Fibroblast of skin of right biceps (primary cell): ENCODE measurements at places on chromosomes 2 and 18.

DNA sequence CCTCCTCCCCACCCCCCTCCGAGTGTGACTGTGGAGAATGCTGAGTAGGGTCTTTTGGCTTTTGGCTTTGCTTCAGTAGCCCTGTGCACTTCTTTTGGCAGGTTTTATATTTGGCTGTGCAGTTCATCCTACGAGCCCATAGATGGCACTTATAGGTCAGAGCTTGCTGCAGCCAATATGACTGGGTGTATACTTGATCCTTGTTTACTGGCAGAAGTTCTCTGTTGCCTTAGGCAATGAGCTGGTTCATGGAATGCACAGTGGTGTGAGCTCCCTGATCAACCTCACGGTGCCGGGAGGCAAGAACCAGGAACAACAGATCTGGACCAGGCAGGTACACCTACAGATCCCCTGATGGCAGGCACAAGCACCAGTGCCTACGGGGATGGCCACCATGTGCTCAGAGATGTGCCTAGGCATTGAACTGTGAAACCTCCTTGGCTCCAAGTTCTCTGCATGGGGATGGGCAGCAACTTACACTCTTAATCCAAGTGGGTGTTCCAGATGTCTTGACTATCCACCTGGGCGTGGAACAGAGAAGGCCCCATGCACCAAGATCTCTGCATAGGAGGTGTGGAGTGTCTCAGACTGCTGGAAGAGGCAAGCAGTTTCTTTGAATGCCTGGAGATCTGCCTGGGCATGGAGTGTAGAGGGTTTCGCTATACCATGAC, 190.4 kb downstream of the KIAA1328 start:
- DNase-seq: peak; percentile 2

DNA sequence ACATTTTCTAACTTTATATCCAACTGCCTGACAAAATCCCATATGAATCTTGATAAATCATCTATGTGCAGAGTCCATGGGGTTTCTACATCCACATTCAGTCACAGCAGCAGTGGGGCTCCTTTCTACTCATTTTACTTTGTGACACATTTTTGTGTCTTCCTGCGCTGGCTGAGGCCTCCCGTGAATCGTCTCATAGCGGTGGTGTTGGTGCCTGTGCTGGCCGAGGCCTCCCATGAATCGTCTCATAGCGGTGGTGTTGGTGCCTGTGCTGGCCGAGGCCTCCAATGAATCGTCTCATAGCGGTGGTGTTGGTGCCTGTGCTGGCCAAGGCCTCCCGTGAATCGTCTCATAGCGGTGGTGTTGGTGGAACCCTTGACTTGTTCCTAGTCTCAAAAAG, 17.0 kb downstream of the SNED1 start:
- no peak for DNase-seq

- no peak for DNase-seq
Observed at GRCh38 chr2:237617587-237617982, 9.8 kb upstream of the LRRFIP1 start.

DNA sequence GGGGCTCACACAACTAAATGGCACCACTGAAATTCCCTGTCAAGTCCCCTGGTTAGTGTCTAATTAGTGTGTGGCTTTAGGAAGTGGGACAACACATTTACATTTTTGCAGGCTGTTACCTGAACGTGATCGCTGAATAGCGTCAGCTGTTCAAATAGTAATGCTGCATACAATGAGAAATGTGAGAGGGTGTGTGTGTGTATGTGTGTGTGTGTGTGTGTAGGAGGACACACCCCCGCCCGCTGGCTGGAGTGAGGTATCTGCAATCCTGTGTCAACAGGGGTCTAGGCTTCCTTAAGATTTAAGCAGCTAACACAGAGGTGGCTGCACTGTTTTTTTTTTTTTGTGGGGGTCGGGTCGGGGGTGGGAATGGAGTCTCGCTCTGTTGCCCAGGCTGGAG, 4.8 kb upstream of the LYPD6B start:
- no peak for DNase-seq

DNA sequence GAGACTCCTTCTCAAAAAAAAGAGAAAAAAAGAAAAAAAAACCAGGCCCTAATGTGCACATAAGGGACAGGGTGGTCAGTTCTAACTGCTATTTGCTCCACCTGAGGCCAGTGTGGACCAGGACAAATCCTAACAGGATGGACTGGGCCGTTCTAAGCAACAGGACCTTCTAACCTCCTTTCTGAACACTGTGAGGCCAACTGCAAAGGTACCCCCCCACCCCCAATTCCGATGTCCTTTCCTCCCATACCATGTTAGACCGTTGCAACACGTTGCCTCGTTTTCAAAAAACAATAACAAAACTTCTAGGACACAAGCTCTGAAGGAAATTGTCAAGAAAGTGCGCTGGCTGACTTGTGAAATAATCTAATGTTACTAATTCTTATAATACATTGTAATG, 1.2 kb downstream of the THAP4 start:
- DNase-seq: no peak

- DNase-seq: no peak
Observed at GRCh38 chr2:227759411-227760118, 13.9 kb downstream of the SCYGR8 start.

DNA sequence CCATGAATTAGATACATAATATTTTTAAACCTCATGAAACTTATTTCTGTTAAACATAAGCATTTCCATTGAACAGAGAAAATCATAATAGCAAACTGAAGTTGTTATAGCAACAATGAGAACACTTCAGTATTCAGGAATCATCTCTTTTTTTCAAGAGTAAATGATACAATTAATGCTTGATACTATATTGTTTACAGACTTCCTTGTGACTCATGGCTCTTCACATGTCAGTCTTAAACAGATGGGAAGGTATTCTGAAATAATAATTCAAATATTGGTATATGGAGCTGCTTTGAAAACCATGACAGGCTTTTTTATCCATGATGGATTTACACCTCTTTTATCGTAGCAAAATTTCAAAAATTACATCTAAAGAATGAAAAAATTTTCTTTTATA, 226.5 kb upstream of the RBMS1 start:
- no peak for DNase-seq

GRCh38 chr2:46187112-46187618, 110.0 kb upstream of the EPAS1 start:
- no peak for DNase-seq

- no peak for DNase-seq
Observed at GRCh38 chr2:106113361-106113966, 80.6 kb downstream of the UXS1 start.

GRCh38 chr2:219309278-219309677, at the start of gene PTPRN:
PTPRN (minus strand) TSS chr2:219309401; CDS start chr2:219309332, 69 bp downstream.
- DNase-seq: peak; percentile 91

DNA sequence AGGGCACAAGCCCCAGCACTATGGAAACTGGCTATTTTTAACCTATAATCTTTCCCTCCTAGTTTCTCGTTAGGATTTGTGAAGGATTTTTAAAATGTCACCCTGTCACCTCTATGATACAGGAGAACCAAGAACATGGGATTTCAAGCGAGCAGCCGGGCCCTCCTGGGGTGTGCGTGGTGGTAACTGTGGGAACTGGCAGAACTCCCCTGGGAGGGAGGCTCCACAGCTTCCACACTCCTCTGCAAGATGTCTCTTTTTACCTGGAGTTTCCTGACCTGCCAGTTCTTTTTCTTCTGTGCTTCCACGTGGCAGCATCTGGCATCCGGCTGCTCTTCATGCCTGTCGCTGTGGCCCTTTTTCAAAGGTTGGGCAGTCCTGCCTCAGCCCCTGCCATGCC, 386.3 kb upstream of the MYT1L start:
- no peak for DNase-seq

- peak; percentile 62 for DNase-seq
Observed at GRCh38 chr2:56299171-56299691, 115.4 kb downstream of the CCDC85A start.

DNA sequence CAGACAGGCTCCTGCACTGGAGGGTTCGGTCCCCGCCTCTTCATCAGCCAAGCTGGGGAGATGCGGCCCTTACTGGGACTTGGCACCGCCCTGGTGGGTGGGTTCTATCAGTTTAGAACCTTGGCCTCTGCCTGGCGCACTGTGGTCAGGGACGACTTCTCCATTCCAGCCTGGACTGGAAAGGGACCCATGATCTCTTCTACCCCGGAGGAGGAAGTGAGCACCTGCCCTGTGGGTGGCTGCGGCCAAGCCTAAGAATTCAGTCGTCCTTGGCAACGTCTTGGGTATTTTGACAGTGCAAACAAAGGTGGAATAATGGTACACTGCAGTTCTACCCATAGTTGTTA, 106.9 kb upstream of the CD302 start:
- DNase-seq: no peak

GRCh38 chr2:27828305-27828704, 56.8 kb downstream of the MRPL33 start:
- no peak for DNase-seq

- no peak for DNase-seq
Observed at GRCh38 chr2:1687254-1687653, 57.1 kb downstream of the PXDN start.

- peak; percentile 36 for DNase-seq
Observed at GRCh38 chr2:162075689-162076132, 1.7 kb upstream of the DPP4 start.

- DNase-seq: no peak
Observed at GRCh38 chr2:28986429-28986828, 5.3 kb downstream of the TOGARAM2 start.

DNA sequence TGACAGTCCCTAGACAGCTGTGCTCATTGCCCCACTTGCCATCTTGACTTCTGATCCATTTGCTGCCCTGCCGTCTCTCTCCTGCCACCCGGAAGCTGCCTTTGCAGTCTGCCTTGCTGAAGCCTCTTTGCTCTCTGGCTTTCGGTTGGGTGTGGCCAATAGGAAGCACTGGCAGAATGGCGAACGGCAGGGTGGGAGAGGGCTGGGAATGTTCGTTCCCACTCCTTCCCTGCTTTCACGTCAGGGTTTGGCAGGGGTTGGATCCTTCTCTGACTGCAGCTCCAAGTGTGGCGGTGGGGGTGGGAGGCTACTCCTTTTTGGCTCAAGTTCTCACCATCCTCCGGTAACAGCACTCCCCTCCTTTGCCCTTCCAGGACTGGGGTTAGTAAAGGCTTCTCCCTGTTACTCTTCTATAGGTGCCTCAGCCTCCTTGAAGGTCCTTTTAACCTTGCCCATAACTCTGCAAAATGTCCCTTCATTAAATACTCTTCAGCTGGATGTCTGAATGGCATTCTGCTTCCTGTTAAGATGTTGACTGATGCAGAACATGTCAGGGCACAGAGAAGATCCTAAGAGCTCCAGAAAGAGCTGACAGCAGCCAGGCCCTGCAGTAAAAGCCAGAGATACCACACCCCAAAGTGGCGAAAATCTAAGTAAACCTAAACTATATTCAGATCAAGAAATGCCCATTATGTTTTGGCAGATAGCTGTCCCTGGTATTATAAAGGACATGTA, 299.7 kb downstream of the CDCA7 start:
- no peak for DNase-seq

DNA sequence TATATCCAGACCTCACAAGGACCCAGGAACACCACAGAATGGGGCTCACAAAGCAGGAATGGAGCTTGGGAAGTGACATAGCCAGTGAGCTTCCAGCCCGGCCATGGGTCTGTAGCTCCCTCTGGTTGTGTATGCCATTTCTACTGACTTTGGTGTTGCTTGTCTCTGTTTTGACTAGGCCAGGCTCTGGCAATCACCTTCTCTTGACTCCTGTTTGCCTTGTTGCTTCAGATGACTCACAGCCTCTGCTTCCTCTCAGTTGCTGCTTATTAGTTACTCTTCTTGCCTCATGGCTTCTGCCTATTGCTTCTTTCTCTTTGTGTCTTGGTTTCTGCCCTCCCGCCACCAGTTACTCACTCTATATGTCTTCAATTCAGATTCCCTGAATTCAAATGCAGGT, 15.8 kb upstream of the IER3IP1 start:
- DNase-seq: no peak

- DNase-seq: no peak
Observed at GRCh38 chr18:26196605-26197004, 29.6 kb upstream of the TAF4B start.
